Activated T-cell treated with anti-CD3 and anti-CD28 coated beads, Interleukin-2, amount 50 U/mL, for 72 hours (primary cell): ENCODE measurements at places on chromosomes 5 and 9. TPM values are rescaled to one million over a fixed set of nuclear protein-coding genes. Genes with fewer than 3 reads are reported as not detected.

ATP10B gene
- total RNA-seq, result not detected

DNA sequence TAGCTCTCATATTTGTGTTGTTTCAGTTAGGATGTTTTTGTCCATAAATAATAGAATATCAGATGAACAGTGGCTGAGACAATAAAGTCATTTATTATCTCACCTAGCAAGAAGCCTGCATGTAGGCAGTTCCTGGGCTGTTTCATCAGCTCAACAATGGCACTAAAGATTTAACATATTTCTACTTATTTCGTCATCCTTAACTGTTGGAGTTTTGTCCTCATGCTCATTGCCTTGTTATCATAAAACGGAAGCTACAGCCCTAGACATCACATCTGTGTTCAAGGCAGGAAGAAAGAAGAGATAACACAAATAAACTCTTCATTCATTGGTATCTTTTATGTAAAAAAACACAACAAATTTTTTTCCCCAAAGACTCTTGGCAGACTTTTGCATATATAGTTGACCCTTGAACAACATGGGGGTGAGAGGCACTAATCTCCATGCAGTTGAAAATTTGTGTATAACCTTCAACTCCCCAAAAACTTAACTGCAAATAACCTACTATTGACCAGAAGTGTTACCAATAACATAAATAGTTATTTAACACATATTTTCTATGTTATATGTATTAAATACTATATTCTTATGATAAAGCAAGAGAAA is 277.2 kb upstream of the ADRA1B start:
- H3K4me1 ChIP-seq, result no peaks in the 10 kb centered on the region
- H3K27ac ChIP-seq, result no peak overlapping the region
- H3K4me3 ChIP-seq, result no peak overlapping the region
- no peaks in the 10 kb centered on the region for H3K36me3 ChIP-seq
- peaks cover 16% of the 10 kb centered on the region for H3K27me3 ChIP-seq

PDLIM4 gene
- 1.2 TPM for total RNA-seq

GRCh38 chr5:131475541-131475941 is 159.5 kb downstream of the RAPGEF6 start:
- no peaks in the 10 kb centered on the region for H3K27me3 ChIP-seq
- H3K27ac ChIP-seq, result no peak overlapping the region
- H3K4me1 ChIP-seq, result peaks cover 21% of the 10 kb centered on the region

- H3K4me3 ChIP-seq, result no peak overlapping the region
- H3K27me3 ChIP-seq, result peaks cover 4% of the 10 kb centered on the region
- no peak for DNase-seq
- H3K4me1 ChIP-seq, result no peaks in the 10 kb centered on the region
- no peak overlapping the region for H3K27ac ChIP-seq
Observed at GRCh38 chr5:178398901-178399700, 166.5 kb upstream of the PHYKPL start.

DNA sequence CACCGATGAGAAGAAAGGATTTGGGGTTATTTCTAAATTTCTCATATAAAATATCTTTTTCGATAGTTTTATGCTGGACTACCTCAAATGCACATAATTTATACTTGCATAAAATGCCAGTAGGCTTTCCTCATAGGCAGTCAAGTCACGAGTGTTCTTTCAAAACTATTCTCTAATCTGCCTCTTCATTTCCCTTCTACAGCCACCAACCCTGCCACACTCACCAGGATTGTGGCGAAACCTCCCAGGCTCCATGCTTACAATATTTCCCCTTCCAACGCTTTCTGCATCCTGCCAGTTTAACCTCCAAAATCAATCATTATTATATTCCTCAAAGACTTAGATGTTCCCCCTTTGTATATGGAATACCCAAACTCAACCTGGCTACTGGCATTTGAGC is 65.4 kb downstream of the FRMD3 start:
- no peak for DNase-seq
- H3K4me1 ChIP-seq, result peaks cover 32% of the 10 kb centered on the region
- peak overlapping the region; percentile 87 for H3K4me3 ChIP-seq
- peaks cover 2% of the 10 kb centered on the region for H3K36me3 ChIP-seq

DNA sequence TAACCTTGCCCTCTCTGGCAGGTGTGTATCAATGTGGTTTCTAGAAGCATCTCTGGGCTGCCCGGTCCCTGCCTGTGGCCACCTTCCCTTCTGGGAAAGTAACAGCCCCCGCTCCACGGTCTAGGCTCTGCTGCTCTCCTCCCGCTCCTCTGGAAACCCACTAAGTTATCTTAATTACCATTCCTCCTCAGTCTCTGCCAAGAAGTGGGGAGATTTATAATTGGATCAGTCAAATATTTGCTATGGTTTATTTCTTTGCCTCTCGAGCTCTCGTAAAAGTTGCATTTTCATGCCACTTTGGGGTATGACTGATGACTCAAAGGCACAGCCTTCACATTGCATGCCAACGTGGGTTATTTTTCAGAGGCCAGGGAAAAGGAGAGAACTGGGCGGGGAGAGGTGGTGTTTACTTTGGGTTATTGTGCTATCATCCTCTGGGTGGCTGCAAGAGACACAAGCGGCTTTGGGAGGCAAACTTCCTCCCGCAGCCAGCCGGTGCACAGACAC is 205.3 kb upstream of the WWC1 start:
- H3K4me3 ChIP-seq, result no peak overlapping the region
- no peaks in the 10 kb centered on the region for H3K36me3 ChIP-seq
- H3K4me1 ChIP-seq, result no peaks in the 10 kb centered on the region
- H3K27me3 ChIP-seq, result peaks cover 5% of the 10 kb centered on the region
- no peak overlapping the region for H3K27ac ChIP-seq

LIX1 gene
- total RNA-seq, result not detected

- H3K27ac ChIP-seq, result no peak overlapping the region
- H3K4me3 ChIP-seq, result no peak overlapping the region
Observed at GRCh38 chr5:94761786-94762185, 143.3 kb downstream of the SLF1 start.

- DNase-seq, result no peak
- H3K4me3 ChIP-seq, result no peak overlapping the region
- H3K27ac ChIP-seq, result no peak overlapping the region
- H3K27me3 ChIP-seq, result no peaks in the 10 kb centered on the region
- no peaks in the 10 kb centered on the region for H3K4me1 ChIP-seq
- H3K36me3 ChIP-seq, result no peaks in the 10 kb centered on the region
Observed at GRCh38 chr5:93438124-93438523, 142.9 kb downstream of the NR2F1-AS1 start.

- peak overlapping the region; percentile 79 for H3K27ac ChIP-seq
- H3K4me3 ChIP-seq, result no peak overlapping the region
- no peaks in the 10 kb centered on the region for H3K27me3 ChIP-seq
- DNase-seq, result no peak
Observed at GRCh38 chr5:173020643-173021042, 35.5 kb upstream of the CREBRF start.

ARID3C gene
- 0.29 TPM for total RNA-seq

DNA sequence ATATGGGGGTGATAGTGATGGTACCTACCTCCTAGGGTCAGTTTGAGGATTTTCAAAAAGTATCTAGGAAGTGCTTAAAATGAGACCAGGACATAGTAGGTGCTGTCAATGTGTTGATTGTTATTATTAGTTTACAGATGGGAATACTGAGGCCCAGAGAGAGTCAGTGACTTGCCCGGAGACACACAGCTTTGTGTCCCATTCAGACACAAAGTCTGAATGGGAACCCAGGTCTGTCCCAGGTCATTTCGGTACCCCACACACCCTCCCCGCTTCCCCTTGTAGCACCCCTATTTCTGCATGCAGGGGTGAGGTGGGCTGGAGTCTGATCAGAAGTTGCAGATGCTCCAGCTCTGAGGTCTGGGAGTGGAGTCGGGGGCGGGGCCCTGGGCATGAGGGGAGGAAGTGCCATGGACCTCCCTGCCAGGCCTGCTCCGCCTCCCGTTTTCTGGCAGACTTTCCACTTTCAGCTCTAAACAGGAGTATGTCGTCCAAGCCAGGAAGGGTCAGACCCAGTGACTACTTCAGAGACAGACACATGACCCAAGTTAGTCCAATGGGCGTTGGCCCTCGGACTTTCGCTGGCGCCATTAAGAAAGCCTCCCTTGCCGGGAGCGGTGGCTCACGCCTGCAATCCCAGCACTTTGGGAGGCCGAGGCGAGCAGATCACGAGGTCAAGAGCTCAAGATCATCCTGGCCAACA is 3.2 kb upstream of the DBN1 start:
- no peak for DNase-seq
- H3K27me3 ChIP-seq, result peaks cover 7% of the 10 kb centered on the region
- H3K4me3 ChIP-seq, result peak overlapping the region; percentile 38

- H3K27me3 ChIP-seq, result peaks cover 8% of the 10 kb centered on the region
- no peak overlapping the region for H3K27ac ChIP-seq
- no peaks in the 10 kb centered on the region for H3K4me1 ChIP-seq
- peaks cover 3% of the 10 kb centered on the region for H3K36me3 ChIP-seq
- DNase-seq, result no peak
Observed at GRCh38 chr9:135216236-135216635, 128.8 kb downstream of the OLFM1 start.

GRCh38 chr5:138666226-138666742 is 86.9 kb upstream of the CTNNA1 start:
- peaks cover 50% of the 10 kb centered on the region for H3K4me1 ChIP-seq
- H3K4me3 ChIP-seq, result no peak overlapping the region
- H3K36me3 ChIP-seq, result peaks cover 1% of the 10 kb centered on the region
- H3K27ac ChIP-seq, result no peak overlapping the region

PCDHA10 gene
- total RNA-seq, result not detected

DNA sequence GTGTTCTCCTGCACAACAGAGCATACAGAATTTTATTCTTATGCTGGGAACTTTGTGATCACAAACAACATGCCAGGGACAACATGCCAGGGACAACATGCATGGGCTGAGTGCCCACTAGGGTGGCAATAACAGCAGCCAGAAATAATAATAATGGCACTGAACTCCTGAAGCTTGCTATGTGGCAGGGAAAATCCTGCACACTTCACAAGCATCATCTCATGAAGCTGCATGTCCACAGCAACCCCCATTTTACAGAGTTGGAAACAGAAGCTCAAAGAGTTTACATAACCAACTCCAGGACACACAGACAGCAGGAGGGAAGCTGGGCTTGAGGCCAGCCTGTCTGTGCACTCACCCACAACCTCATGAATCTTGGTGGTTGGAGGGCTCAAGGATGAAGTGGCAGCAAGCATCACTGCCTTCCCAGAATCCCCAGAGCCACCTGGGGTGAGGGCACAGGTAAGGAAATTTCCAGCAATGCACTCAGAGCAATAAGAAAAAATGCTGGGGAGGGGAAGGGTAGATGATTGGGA is 111.4 kb downstream of the GABBR2 start:
- no peak for DNase-seq
- no peaks in the 10 kb centered on the region for H3K27me3 ChIP-seq
- H3K36me3 ChIP-seq, result no peaks in the 10 kb centered on the region
- H3K4me1 ChIP-seq, result no peaks in the 10 kb centered on the region
- no peak overlapping the region for H3K4me3 ChIP-seq

DNA sequence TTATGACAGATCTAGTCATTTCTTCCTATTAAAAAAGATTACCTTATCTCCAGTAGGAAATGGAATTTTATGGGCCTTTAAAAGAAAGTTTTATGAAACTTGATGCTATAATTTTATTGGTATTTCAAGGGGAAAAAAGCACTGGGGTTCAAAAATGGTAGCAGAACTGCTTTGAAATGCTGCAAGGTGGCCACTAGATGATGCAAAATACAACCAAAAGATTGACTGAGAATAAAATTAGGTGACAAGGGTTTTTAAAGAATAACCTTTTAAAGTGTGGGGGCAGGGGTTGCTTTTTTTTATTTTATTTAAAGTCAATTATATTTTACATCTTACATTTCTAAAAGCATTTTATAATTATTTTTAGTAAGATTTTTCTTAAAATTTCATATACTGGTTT is 61.7 kb downstream of the KLF9 start:
- H3K27me3 ChIP-seq, result no peaks in the 10 kb centered on the region
- no peak overlapping the region for H3K4me3 ChIP-seq
- H3K4me1 ChIP-seq, result peaks cover 4% of the 10 kb centered on the region
- H3K27ac ChIP-seq, result peak overlapping the region; percentile 80
